Activated T-helper 9 cell treated with anti-CD3 and anti-CD28 coated beads, Interleukin-2, amount 50 U/mL, for 16 hours (primary cell): ENCODE measurements at places on chromosomes 2 and 18.
A peak's percentile ranks its signal among the peaks of the same experiment; 100 is the strongest.

DNA sequence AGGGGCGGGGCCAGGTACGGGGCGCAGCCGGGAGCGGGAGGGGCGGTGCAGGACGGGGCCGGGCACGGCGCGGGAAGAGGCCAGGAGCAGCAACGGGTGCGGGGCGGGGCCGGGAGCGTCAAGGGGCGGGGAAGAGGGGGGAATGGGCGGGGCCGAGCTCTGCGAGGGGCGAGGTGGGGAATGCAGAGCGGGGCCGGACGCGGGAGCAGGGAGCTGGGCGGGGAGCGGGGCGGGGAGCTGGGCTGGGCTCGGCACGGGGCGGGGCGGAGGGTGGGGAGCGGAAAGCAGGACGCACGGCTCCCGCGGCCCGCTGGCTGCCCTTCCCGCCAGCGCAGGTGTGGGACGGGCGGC lies at the start of gene IMPA2:
Gene IMPA2 (plus strand): TSS at position 316 of the 351 bp plus-strand sequence. CDS start 163 bp downstream, outside the sequence.
- no peak for DNase-seq

- DNase-seq, result no peak
Observed at GRCh38 chr2:13495051-13495450, 778.3 kb downstream of the TRIB2 start.

DNA sequence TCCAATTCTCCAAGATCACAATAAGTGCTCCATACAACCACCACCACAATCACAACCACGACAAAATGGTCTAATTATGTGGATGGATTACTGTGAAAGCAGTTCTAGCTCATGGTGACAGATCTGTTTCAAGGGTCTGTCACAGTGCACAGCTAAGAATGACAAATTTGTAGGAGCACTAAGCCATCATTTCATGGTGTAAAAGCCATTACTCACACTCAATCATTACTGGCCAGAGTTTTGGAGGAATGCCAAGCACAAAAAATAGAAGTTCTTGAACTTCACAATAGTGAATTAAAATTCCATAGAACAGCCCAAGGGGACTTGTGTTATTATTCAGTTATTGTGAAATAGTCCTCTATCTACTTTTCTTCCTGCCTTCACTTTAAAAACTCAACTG lies 2.3 kb downstream of the CPS1 start:
- no peak for DNase-seq

DNA sequence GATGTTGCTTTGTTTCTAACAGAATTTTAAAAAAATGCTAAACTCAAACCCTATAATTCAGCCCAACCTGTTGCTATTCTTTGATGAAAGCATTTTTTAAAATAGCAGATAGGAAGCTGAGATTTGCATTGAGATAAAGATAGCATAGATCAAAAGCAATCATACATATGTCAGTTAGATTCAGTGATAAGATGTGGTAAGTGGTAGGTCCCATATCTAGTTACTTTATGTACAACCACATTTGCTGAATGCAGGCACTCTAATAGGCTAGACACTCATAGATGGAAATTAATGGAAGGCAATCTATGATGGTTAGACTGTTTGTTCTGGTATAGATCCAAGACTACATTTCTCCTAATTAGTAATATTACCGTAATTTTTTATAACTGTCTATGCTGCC lies 27.2 kb upstream of the C1D start:
- no peak for DNase-seq

DNA sequence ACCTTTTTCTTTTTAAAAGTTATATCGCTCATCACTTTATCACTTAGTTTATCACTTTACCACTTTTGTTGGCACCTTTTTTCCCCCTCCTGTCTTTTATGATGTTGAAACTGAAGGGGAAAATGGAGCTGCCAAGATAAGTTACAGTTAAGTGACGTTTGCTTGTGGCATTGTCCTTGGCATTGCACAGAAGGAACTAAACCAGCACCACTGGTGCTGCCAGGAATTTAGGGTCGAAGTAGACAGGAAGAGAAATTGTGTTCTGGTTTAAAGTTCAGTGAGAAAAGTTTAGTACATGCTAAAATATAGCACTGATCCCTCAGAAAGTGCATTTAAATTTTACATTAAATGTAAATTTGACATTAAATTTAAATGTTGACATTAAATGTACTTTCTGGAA lies 49.9 kb downstream of the MYO1B start:
- no peak for DNase-seq

- DNase-seq, result no peak
Observed at GRCh38 chr2:101751875-101752619, 54.5 kb downstream of the MAP4K4 start.

DNA sequence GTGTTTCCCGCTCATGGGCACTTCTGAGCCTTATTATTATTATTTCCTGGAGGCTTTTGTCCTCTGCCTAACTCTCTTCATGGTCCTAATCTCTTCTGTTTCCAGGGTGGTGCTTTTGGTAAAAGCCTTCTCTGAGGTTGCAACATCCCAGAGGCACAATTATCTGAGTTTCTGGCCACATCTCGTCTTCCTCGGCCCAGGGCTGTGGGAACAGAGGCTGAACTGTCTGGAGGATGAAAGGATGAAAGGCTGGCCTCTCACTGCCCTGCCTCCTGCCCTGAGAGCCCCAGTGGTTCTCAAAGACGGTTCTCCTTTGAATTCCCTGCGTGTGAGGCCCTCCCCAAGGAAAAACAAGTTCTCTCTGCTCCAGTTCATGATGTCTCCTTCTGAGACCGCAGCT lies 13.8 kb downstream of the GYPC start:
- DNase-seq, result no peak

DNA sequence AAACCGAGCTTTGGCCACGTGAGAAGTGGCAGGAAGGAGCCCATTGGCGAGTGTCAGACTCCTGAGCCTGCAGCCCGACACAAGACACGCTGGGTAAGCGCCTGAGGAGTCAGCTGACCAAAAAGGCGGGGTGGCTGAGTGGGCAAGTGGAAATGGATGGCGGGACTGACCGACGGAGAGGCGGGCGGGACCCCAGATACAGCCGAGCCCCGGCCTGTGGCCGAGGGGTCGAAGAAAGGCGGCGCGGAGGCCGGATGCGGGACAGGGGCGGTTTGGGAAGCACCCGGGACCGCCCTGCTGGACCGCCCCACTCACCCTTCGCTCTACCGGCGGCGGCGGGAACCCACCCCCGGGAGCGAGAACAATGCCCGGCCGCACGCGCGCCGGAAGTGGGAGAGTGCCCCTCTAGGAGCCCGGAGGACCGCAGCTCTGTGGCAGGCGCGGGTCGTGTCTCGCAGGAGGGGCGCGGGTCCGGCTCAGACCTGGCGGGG lies 22.8 kb downstream of the ZSCAN30 start:
- peak; percentile 61 for DNase-seq

GRCh38 chr2:79729532-79729931 lies 216.7 kb downstream of the CTNNA2 start:
- no peak for DNase-seq

DNA sequence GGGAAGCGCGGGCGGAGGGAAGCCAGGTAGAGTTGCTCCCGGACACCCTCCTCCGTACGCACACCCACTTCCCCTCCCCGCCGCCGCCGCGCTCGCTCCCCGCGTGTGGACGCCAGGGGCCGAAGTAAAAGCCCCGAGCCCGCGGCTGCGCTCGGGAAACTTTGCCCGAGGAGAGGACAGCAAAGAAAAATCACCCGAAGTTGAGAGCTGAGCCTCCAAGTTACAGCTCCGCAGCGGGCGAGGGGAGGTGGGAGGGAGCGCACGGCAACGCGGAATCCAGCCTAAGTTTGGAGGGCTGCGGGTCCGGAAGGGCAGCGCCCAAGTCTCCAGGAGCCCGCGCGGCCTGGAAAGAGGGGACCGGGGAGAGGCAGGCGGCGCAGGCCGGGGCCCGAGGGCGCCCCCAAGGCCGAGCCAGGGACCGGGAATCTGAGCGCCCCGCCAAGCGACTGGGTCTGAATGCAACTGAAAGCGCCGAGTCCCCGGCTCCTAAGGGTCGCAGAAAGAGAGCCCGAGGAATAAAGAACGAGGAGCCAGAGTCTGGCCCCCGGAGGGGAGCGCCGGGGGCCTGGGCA lies 706 bp upstream of the BCL11A start:
- DNase-seq, result no peak

- DNase-seq, result no peak
Observed at GRCh38 chr2:16155366-16155765, 215.0 kb downstream of the MYCN start.

DNA sequence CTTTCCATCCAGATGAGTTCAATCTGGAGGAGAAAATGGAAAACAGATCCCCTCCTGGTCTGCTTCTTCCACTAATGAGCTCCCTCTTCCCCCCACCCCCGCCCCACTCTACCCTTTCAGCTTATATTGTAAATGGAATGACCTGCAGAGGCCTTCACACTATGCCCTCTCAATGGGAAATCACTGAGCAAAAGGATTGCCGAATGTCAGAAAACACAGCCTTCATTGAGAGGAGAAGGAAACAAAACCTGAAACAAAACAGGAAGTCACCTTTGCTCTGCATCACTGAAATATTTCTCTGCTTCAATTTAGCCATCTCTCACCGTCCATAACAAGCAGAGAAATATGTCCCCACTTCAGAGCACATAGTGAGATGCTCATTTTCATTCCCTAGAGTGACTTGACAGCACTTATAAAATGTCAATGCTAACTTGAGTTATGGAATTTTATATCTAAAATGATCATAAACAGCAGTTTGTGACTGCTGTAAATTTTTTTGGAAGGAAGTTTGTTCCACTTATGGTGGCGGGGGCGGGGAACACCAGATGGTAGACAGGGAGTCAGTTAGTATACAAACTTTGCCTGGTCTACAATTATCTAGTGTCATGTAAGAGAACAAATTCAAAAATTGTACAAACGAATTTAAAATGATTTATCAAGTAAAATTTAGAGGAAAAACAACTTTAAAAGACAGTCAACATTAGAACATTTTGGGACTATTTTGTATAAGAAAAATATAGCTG lies 1.8 kb upstream of the FRZB start:
- DNase-seq, result no peak

DNA sequence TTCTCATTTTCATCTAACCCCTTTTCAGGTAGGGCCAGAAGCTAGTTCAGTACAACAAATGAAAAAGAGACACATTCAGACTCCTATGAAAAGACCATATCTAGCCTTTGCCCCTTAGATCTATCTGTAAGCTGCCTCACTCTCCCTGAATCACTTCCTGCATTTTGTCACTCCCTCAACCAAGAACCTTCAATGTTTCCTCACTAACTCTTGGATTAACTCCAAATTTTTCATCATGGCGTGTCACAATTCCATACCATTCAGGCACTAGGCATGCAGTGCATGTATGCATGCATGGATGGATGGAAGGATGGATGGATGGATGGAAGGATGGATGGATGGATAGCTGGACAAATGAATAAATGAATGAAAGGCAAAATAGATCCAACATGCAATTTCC lies 356.9 kb downstream of the TNS1 start:
- no peak for DNase-seq

- DNase-seq, result no peak
Observed at GRCh38 chr2:10814142-10814541, 1.6 kb upstream of the PDIA6 start.

DNA sequence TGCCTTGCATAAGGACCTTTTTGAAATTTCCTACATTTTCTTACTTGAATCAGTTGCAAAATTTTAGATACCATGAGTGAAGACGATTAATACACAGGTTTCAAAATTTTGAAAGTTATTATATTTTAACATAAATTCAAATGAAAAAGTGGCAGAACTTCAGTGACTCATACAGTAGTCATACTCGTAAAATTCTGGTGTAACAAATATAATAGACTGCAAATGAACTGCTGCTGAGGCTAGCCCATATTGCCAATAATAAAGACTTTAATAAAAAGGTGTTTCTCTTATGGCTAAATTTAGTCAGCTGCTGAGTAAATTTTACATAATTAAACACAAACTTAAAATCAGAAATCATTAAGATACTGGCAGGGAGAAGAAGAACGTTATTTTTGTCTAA lies 36.9 kb downstream of the MSH6 start:
- no peak for DNase-seq

- no peak for DNase-seq
Observed at GRCh38 chr2:1588051-1588977, 156.0 kb downstream of the PXDN start.

GRCh38 chr2:239928391-239929350 lies 96.5 kb downstream of the NDUFA10 start:
- DNase-seq, result no peak

DNA sequence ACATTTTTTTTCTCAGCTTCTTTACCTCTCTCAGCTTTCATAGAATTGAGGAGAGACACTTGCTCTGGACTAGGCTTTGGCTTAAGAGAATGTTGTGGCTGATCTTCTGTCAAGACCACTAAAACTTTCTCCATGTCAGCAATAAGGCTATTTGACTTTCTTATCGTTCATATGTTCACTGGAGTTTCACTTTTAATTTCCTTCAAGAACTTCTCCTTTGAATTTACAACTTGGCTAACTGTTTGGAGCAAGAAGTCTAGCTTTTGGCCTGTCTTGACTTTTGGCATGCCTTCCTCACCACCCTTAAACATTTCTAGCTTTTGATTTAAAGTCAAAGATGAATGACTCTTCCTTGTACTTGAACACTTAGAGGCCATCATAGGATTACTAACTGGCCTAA lies 104.4 kb upstream of the SLC39A10 start:
- DNase-seq, result no peak

- DNase-seq, result no peak
Observed at GRCh38 chr18:41992703-41993102, 37.7 kb downstream of the PIK3C3 start.

- no peak for DNase-seq
Observed at GRCh38 chr2:241339839-241340630, 16.1 kb upstream of the FARP2 start.

GRCh38 chr2:19299032-19299431 lies 59.4 kb downstream of the OSR1 start:
- no peak for DNase-seq

GRCh38 chr2:24881623-24882022 lies 38.4 kb downstream of the ADCY3 start:
- DNase-seq, result no peak

DNA sequence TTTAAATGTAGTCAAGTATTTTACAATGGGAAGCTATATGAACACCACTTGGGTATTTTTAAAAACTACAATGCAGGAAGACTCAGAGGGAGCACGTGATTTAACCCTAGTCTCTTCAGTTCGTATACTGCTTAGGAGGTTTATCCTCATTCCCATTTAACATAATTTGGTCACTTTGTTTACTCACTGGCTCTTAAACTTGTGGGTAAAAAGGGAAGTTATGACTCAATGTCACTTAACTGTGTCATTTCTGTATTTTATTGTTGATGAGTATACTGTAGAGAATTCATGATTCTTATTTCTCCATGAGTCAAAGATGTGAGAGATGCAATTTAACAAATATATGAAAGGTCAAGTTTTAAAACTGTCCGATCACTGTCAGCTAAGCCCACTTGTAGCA lies 48.2 kb downstream of the SLC66A3 start:
- DNase-seq, result no peak

DNA sequence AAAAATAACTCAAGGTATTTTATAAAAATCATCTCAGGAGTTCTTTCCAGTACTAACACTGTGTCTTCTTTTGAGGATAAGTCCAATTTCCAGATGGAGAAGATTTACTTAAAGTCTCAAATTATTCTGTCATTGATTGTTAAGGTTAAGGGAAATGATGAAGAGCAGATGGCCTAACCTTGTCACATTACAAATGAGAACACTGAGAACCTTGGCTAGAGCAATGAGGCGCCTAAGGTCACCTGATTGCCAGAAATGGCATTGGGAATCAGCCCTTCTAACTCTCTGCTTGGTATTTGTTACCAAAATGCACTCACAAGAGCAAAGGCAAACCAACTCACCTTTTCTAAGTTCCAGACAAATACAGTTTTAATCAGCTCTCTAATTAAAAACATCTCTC lies 835.1 kb downstream of the RNF144A start:
- no peak for DNase-seq
